H4 (cell line): ENCODE measurements at places on chromosomes 5 and 9.

DNA sequence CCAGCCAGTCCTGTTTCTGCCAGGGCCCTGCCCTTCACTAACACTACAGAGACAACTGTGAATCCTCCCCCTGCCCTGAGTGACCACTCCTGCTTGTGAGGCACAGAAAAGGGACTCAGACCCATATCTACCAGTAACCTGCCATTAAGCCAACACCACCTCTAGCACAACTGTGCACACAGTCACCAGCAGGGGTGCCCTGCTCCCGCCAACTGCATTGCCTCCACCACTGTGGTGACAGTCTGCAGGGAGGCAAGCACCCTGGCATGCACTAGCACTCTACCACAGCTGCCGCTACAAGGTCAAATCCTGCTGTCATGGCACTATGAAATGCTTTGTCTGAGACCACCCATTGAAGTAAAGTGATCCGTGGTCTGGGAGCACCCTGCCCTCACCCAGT, 1028.5 kb upstream of the CDH9 start:
- no peak for DNase-seq

GRCh38 chr5:2038321-2039179, 155.8 kb upstream of the IRX4 start:
- peak; percentile 49 for DNase-seq

DNA sequence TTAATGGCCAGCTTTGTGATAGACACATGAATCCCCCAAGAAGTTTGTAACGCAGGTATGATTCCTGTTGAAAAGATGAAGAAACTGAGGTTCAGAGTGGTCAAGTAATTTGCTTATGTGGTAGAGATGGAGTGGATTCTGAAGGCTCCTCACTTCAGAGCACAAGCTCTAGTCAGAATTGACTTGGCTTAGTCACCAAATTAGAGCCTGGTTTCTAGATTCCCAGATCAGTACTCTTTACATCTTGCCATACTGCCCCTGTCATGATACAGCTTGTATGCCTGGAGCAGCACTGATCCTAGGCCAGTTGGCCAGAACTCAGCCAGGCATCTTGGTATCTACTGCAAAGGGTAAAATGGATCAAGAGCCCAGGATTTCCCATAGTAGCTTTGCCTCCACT, 284.4 kb upstream of the RFX3 start:
- no peak for DNase-seq

- no peak for DNase-seq
Observed at GRCh38 chr9:8457055-8457454, 657.5 kb upstream of the DMAC1 start.

DNA sequence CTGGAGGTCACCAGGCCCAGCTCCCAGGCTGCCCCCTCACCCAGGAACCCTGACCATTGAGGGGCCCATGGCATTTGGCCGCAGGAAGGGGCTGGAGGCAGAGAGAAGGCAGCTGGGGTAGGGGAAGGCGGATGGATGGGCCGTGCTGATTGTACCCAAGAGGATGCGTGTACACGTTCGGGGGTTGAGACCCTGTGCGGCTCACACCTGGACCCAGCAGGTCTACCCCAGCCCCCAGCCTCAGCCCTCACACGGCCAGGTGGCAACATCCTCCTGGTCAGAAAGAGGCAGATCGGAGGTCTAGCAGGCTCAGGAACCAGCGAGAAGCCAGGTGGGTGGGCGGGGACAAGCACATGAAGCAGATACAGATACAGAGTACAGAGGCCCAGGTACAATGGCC, 33.7 kb downstream of the NACC2 start:
- no peak for DNase-seq

- no peak for DNase-seq
Observed at GRCh38 chr9:89666950-89667349, 62.1 kb downstream of the GADD45G start.

DNA sequence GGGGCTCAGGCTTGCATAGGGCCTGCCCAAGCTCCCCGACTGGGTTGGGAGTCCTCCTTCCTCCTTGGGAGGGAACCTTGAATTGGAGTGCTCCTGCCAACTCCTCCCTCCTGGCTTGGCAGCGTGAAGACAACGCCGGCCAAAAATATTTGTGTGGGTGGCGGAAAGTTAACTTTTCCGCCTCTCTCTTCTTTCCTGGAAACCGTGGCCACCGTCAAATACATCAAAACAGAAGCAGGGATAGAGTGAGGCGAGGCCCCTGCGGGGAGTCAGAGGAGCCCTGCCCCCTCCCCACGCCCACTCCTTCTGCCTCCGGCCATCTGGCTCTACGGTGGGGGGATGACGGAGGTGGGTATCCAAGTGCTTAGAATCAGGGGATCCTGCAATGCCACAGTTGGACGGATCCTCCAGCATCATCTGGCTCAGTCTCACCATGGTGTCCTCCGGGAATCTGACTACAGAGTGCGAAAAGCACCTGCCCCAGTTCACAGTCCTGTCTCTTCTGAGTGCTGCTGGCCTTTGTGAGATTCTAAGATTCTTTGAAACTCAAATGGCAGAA, 25.2 kb upstream of the SYNPO start:
- no peak for DNase-seq

GRCh38 chr5:40477856-40478546, 201.7 kb upstream of the PTGER4 start:
- DNase-seq: peak; percentile 81

GRCh38 chr5:151030379-151030778, 10.0 kb downstream of the GPX3 start:
- no peak for DNase-seq

GRCh38 chr9:33731142-33731541, 64.2 kb upstream of the PRSS3 start:
- no peak for DNase-seq

DNA sequence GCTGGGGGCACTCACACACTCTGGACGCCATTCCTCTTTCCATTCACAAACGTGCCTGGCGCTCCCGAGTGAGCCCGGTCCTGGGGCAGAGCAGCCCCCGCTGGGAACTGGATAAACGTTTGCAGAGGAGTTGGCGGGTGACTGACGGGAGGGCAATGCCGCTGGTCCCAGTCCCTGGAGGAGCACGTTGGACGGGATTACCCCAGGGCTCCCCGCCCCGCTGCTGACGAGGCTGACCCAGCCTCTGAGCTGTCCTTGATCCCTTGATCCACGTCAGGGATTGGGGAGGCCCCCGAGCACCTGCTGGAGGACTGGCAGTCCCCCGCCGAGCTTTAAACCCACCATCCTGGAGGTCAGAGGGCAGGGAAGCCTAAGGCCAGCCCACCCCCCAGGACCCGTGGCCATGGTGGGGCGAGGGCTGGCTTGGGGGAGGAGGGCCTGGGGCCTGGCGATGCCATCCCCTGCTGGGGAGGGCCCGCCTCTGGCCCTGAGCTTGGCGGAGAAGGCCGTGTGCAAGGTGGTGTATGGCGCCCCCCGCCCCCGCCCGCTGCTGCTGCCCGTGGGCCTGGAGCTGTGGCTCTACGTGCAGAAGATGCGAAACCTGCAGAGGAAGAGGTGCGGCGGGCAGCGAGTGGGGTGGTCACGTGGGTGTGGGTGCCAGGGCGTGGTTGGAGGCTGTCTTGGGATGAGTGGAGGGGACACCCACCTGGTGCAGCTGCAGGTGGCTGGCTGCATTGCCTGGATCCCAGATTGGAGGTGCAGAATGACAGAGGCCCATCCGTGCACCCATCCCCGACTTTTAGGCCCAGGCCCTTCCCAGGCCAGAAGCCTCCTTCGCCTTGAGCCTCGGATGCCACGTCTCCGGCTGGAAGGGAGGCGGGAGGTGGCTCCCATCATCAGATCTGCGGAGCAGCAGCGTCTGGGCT, 4.5 kb downstream of the GPSM1 start:
- DNase-seq: no peak

DNA sequence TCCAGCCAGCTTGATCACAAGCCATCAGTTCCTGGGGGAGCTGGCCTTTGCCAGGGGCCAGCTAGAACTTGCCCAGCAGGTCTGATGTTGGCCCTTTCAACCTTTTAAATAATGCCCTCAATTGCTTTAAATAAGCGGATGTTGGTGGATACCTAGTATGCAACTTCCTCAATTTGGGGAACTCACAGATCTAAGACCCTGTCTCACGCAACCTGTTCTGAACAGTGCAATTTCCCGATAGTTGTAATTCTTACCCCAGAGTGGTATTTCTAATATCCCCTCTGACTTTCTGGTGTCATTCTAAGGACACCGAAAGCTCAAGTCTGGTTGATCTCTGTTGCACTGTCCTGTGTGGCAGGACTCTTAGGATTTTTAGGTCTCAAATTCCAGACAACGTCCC, 23.1 kb downstream of the GALNT12 start:
- no peak for DNase-seq

- DNase-seq: no peak
Observed at GRCh38 chr9:92429836-92430235, 5.6 kb upstream of the OMD start.

GRCh38 chr9:107874137-107874536, 384.6 kb upstream of the KLF4 start:
- DNase-seq: no peak

GRCh38 chr5:158898185-158899177, 201.2 kb downstream of the EBF1 start:
- no peak for DNase-seq

- DNase-seq: no peak
Observed at GRCh38 chr5:65132386-65132785, 349.3 kb downstream of the ADAMTS6 start.

- DNase-seq: no peak
Observed at GRCh38 chr5:62065050-62065449, 241.0 kb upstream of the KIF2A start.

DNA sequence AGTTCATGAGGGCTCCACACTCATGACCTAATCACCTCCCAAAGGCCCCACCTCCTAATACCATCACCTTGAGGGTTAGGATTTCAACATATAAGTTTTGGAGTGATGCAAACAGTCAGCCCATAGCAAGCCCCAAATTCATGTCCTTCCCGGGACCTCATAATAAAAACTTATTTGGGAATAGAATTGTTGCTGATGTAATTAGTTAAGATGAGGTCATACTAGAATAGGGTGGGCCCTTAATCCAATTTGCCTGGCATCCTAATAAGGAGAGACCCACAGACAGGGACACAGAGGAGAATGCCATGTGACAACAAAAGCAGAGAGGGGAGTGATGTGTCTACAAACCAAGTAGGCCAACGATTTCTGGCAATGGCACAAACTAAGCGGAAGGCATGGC, 347.1 kb downstream of the ARHGEF28 start:
- no peak for DNase-seq

GRCh38 chr9:125683486-125683885, 23.5 kb downstream of the MAPKAP1 start:
- no peak for DNase-seq

GRCh38 chr9:93222890-93223259, 38.9 kb downstream of the WNK2 start:
- no peak for DNase-seq

GRCh38 chr5:169080448-169080911, 220.5 kb downstream of the SLIT3 start:
- no peak for DNase-seq

- DNase-seq: no peak
Observed at GRCh38 chr5:346229-346935, 24.9 kb downstream of the AHRR start.

- peak; percentile 56 for DNase-seq
Observed at GRCh38 chr5:57779383-57780223, 297.0 kb upstream of the ACTBL2 start.

DNA sequence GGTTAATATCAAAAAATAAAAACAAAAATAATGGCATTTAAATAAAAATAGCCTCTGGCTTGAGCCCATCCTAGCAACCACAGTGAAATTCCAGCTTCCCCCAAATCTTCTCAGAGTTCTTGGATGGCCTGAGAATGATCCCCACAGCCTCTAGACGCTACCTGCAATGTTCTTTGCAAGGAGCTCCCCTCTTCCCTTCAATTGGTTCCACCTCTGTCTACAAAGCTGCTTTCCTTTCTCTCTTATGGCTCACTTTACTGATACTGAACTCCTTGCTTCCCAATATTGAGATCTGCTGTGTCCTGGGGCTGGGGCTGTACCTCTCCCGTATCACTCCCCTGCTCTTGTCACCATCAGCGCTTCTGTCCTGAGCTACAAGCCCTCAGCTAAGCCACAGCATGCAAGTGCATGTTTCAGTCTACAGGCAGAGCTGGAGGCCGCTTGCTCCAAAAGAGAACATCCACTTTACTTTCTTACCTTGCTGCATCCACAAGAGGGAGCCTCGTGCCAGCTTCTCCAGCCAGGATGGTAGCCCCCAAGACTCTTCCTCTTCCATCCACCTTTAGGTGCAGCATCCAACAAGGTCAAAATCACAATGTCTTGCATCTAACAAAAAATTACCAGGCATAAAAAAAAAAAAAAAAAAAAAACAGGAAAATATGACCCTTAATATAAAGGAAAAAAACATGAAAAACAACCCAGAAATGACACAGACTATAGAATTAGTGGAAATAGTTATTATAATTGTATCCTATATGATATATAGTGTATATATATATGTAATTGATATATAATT, 57.4 kb upstream of the PRSS3 start:
- DNase-seq: peak; percentile 68

DNA sequence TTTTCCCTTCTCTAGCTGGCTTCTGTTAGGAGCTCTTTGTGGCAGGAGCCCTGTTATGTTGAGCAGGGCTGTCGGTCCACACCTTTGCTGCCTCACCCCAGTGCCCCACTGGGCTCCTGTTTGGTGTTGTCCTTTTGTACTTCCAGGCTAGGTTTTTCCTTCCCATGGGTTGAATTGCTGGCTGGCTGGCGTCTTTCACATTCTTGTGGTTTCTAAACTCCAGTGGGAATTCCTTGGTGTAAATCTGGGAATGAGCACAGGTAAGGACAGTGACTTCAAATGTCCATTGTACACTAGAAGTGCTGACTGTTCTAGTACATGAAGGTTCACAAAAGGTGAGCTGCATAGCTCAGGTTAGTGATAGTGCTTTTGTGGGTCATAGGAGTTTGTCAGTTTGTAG, 30.4 kb downstream of the RASGRF2 start:
- DNase-seq: no peak

- DNase-seq: peak; percentile 29
Observed at GRCh38 chr9:71743217-71743705, 25.1 kb downstream of the CEMIP2 start.
